ENCODE measurements at places on chromosomes 3 and 15.

- no peak for DNase-seq
Measured at GRCh38 chr15:53031469-53031868, 241.3 kb upstream of the ONECUT1 start.

- DNase-seq: no peak
Measured at GRCh38 chr15:62818691-62819090, 223.9 kb upstream of the TPM1 start.

DNA sequence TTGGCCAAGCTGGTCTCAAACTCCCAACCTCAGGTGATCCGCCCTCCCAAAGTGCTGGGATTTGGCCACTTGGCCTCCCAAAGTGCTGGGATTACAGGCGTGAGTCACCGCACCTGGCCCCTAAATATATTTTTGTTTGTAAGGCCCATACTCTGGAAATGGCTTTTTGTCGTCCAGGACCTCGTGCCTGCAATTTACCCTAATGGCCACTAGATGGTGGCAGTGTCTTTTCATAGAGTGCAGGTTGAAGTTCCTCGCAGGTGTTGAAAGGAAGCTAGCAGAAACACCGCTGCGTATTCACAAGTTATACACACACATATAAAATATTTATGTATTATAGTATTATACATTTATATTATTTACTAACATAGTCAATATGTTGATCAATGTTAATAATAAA is 97.2 kb downstream of the LRTM1 start:
- DNase-seq: no peak

- no peak for DNase-seq
Measured at GRCh38 chr3:160395297-160395696, 3.7 kb downstream of the IFT80 start.

GRCh38 chr3:157240408-157240807 is 80.5 kb upstream of the CCNL1 start:
- DNase-seq: no peak

Measured in CD4-positive, alpha-beta T cell treated with Interleukin-12 subunit alpha and Interleukin-12 subunit beta, for 1 hour (primary cell).